ENCODE measurements at places on chromosomes 2 and 18.

- no peak for DNase-seq
These were observed 70.3 kb upstream of the CTLA4 start for GRCh38 chr2:203797276-203797675.

- DNase-seq = no peak
These were observed 141.4 kb downstream of the VAPA start for GRCh38 chr18:10055125-10055750.

GRCh38 chr2:96324721-96325040 is 436 bp upstream of the ITPRIPL1 start:
- DNase-seq = no peak

GRCh38 chr2:54183972-54184371 is 68.6 kb downstream of the ACYP2 start:
- no peak for DNase-seq

DNA sequence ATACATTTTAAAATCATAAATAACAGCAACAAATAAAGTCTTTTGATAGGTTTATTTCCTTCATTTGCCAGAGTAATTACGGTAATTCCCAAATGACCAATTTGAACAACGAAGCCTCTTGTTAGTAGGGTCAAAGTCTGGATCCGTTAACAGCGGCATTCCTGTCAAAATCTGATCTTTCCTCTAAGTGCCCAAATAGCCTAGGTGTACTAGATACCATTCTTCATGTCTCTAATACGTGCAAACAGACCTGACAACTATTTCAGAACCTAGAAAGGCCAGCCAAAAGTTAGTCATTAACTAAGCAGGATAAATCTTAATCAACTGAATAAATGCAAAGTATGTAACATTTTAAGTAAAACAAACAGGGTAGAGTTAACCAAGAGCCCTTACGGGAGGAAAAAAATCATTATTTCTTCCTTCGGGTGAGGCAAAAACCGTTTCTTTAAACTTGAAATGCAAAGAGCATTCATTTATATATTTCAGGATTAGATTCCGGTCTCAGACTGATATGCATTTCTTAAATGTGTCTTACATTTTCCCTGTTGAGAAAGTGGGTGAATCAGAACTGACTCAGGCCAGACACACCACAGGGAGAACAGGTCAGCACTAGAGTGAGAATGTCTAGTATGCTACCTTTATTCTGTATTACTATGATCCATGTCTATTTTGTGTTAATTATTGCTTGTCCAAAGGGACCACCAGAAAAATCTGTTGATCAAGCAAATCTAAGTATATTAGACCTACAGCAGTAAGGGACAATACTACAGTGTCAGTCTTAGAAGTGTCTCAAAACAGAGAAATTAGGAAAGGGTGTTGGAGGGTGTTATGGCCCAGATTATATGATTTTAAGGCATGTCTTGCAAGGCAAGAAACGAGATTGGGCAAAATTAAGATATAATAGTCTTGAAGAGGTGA is 141.5 kb upstream of the NDUFV2 start:
- DNase-seq = no peak

DNA sequence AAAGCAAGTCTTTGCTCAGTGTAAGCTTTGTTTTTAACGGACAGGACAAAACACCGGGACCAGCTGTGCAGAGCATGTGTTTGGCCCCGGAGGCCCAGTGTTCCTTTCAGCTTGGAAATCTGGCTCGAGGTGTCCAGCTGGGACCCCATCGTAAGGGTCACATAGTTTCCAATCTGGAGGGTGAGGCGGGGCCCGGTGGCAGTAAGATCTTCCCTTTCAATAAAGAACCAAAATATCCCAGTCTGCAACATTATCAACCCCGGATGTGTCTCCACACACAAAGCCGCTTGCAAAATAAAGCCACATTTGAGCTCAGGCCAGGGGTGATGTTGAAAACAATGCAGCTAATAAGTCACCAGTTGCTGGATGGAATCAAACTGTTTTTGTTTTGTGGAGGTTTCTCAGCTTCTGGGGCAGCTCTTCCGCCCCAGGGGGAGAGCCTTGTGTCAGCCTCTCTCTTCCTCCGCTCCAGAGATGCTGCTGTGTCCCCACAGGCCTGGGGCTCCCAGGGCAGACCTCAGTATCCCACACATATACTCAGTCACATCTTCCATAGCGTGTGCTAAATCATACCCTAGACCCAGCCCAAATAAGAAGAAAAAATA is 138.6 kb upstream of the GLI2 start:
- DNase-seq = no peak

- DNase-seq = no peak
These were observed 73.3 kb downstream of the SH3BP4 start for GRCh38 chr2:235024931-235025773.

DNA sequence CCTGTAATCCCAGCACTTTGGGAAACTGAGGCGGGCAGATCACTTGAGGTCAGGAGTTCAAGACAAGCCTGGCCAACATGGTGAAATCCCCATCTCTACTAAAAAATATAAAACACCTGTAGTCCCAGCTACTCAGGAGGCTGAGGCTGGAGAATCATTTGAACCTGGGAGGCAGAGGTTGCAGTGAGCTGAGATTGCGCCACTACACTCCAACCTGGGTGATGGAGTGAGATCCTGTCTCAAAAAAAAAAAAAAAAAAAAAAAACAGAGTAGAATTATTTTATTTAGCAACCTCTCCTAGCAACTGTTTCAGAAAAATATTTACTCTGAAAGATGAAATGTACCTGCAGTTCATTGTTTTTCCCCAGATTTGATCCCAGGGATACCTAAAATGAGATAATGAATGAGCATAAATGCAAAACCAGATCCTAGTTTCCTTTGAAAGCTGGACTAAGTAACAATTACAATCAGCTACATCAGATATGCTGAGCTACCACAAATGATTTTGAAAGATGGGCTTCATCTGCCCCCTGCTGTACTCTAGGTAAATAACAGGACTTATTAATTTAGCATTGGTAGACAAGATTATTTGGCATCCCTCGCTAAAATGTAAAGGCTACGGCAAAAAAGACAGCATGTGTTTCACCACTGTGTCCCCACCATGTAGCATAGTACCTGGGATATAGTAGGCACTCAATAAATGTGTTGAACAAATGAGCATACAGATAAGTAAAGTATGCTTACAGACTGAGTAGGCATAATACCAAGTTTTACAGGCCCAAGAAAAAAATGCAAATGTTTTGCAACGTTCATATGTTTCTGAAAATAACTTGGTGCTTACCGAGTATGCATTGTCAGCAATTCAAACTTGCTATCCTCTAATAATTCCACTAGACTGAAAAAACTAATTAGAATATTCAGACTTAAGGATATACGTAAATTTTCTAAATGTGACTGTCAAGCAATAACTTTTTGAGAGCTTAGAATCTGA is 102.5 kb downstream of the ATL2 start:
- DNase-seq = no peak

DNA sequence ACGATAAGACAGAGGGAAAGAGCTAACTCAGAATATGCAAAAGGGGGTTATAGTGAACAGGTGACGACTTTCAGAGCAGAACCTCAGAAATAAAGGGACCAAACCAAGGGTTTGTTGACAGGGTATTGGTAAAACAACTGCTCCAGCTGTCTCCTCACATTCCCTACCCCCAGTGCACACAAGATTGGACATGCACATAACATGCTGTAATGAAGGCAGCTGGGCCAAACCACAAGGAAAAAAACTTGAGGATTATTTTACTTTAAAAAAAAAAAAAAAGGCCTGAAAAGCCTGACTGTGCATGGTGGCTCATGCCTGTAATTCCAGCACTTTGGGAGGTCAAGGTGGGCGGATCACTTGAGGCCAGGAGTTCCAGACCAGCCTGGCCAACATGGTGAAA is 3.5 kb downstream of the RBM43 start:
- no peak for DNase-seq

GRCh38 chr2:197558393-197558792 is 42.5 kb downstream of the MOB4 start:
- DNase-seq = no peak

GRCh38 chr18:12391487-12392165 is 14.6 kb upstream of the AFG3L2 start:
- DNase-seq = no peak

DNA sequence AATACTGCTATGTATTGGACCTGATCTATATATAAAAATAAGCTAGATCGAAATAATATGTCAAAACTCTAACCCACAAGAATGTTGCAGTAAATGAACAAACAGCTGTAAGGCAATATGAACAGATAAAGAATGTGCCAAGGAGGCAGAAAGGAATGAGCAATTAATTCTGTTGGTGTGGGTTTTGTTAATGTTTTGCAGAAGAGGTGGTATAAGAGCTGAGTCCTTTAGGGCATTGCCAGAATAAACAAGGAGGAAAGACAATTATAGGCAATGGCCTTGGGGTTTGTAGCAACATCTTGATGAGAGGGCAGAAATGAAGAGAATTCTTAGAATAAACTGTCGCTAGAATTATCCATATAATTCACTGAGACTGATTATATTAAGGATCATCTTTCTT is 240.9 kb upstream of the GULP1 start:
- DNase-seq = no peak

GRCh38 chr2:237408335-237409000 is 5.5 kb downstream of the COL6A3 start:
- no peak for DNase-seq

DNA sequence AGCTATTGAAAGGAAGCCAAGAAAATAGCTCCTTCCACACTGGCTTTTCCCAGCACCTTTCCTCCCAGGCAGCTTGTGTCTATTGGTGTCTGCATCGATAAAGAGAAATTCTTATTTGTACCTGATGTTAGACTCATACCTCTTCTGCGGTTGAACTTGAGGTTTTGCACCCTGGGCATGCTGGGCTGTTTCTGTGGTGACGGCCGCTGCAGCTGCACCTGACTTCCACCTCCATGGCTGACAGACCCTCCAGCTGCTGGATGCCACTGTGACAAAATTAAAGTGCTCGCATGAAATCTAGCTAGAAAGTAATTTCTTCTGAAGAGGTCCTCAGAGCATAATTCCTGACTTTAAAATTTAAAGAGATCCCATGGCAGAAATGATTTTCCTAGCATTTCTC is 6.6 kb downstream of the FECH start:
- no peak for DNase-seq

- DNase-seq = no peak
These were observed 202.5 kb downstream of the LRRTM1 start for GRCh38 chr2:80102026-80102425.

DNA sequence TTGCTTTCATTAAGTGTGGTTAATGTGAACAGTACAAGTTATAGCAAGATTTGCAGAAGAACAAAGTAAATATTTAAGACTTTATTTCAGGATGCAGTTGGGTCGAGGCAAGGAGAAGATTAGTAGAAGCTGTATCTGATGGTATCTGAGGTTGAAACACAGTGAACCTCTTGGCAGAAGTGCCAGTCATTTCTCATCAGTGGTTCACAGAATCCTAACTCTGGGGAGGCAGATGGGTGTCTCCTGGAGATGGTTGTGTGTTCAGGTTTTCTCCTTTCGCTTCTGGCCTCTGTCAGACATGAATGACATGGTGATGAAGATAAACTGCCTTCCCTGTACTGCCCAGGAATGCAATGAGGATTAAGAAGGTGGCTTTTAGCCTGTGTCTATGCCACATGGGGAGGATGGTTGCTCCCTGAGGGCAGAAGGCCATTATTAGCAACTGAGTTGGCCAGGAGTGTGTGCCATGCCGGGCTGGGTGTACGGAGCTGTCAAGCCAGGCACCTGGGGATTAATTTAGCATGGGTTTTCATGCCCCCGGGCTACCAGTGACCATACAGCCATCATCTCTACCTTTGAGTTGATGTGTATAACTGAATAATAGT is 28.0 kb downstream of the MGAT5 start:
- no peak for DNase-seq

- DNase-seq = no peak
These were observed 97.9 kb upstream of the DLX2 start for GRCh38 chr2:172200495-172201085.

DNA sequence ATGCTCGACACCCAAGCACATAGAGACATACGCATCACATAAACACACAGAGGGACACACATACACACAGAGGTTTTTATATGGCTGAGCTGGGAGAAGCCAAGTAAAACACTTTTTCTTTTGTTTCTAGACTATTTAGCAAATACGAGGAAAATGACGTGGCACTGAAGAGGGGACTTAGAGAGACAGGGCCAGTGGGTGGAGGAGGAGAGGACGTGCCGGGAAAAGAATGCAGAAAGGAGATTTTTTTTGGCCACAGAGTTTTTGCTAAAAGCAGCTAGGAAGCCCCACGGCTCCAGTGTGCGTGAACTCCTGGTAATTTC is 168.5 kb upstream of the KLF7 start:
- no peak for DNase-seq

GRCh38 chr2:187174582-187174981 is 273.5 kb downstream of the CALCRL start:
- no peak for DNase-seq

DNA sequence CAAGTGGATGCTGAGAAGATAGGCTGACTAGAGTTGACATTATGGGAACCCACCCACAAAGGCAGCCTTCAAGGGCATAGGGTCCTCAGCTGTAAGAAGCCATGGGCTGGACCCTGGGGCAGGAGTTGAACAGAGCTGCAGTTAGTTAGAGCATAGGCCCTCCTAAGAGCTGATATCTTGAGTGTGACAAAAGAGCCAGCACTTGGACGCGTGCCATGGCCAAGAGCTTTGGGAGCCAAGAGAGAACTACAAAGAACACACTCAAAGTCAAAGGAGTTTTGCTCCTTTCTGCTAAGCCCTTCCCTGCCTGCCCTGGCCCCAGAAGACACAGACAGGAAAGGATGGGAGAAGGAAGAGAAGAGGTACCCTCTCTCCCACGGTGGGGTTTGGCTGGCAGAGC is 29.9 kb upstream of the AGAP1 start:
- DNase-seq = no peak

DNA sequence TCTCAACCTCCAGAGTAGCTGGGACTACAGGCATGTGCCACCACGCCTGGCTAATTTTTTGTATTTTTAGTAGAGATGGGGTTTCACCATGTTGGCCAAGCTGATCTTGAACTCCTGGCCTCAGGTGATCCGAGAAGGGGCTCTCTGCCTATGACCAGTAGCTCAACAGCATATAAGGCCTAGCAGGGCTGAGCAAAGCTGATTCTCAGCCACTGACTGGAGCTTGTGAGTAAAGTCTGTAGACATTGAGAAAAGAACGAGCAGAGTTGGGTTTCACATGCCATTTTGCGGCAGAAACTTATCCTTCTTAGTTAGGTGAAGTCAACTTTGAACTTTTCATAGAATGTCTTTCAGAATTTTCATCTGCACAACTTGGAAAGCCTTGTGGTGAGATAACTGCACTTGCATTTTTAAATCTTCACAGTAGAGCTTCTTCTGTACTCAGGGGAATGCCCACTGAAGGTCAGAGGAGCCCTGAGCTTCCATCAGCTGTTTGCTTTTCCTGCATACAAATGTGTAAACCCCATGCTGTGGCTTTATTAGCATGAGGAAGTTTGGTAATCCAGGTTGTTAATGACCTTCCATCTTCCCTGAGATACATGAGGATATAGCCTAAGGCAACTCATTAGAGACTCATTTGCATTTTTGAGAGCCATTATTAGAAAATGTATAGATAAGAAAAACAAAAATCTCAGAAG is 602.4 kb downstream of the METTL4 start:
- DNase-seq = no peak
